Kidney (tissue), 22 donors: ENCODE measurements at places on chromosomes 2 and 18.
A peak's percentile ranks its signal among the peaks of the same experiment; 100 is the strongest.

DNA sequence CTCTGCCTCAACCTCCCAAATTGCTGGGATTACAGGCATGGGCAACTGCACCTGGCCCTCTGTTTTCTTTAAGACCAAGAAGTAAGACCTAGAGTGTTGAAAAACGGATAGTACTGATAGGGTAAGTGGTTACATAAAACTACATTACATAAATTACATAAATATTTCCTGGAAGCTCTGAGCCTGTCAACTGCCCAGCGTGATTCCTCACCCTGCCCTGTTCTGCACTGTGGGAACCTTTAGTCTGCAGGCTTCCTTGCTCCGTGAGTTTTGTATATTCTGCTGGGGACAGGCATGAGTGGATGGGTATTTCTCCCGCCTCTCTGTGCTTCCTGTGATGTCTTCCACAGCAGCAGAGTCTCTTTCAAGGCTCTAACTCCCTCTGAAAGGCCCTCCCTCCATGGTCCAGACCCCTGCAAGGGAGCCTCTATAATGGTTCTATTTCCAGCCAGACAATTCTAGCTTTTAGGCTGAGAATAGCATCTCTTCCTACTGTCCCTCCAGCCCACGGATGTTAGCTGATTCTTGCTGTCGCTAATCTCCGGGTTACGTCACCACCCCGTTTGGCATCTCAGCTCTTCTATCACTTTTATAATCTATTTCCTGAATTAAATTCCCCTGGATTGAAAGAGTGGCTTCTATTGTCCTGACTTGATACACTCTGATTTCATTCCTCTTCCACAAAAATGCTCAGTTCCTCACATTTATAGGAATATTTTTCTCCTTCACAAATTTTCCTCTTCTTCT lies 49.5 kb upstream of the PLEKHM3 start:
- peak; percentile 13 for DNase-seq

DNA sequence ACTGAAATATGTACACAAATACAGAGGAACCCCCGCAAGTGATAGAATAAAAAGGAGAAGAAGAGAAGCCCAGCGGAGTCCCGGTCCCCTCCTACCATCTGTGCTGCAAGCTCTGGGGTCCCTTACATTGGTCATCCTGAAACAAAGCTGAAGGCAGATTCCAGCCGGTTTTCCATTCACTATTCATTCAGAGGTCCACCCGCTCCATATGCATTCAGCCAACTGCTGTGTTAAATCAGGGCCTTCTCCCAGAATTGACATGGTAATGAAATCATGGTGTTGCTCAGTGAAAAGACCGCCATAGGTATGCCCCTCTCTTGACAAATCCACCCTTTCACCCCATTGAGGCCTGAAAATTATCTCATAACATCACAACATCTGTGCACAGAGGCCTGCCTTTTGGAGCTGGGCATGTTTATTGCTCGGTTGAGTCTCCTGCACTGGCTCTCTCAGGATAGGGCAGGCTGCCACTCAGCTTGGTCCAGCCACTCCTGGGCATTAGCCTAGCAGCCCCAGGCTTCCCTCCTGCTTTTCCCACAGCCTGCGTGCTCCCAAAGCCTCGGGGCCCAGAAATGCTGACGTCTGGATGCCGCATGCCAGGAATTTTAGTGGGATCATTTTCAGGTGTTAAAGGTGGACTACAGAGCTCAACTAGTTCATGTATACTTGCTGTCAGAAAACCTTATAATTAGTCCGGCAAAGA lies 39.3 kb upstream of the ID2 start:
- DNase-seq = no peak

DNA sequence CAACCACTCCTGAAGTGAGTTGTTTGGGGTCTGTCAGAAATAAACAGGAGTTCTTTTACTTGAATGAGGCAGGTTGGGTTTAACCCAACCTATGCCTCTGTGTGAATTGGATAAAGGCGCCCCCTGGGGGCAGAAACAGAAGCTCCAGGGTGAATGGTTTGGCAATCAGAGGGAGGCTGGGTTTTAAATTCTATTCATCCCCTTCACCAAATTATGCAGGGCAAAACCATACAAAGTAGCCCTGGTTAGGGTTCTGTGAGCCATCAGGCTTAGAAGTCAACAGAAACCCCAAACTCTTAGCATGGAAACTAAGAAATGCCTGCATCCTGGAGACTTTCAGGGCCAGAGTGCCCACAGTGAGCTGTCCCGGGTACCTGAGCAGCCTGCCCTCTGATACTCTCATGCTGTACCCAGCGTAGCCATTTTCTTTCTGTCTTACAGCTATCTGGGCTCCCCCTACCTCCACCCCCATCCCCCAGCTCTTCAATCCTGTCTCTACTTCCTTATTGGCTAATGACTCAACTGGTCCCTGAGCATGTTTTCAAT lies 241.5 kb downstream of the ICOS start:
- DNase-seq = no peak

- no peak for DNase-seq
Measured at GRCh38 chr2:223897669-223898330, 47.3 kb downstream of the WDFY1 start.

GRCh38 chr2:149662556-149662955 lies 75.0 kb upstream of the MMADHC start:
- DNase-seq = no peak

DNA sequence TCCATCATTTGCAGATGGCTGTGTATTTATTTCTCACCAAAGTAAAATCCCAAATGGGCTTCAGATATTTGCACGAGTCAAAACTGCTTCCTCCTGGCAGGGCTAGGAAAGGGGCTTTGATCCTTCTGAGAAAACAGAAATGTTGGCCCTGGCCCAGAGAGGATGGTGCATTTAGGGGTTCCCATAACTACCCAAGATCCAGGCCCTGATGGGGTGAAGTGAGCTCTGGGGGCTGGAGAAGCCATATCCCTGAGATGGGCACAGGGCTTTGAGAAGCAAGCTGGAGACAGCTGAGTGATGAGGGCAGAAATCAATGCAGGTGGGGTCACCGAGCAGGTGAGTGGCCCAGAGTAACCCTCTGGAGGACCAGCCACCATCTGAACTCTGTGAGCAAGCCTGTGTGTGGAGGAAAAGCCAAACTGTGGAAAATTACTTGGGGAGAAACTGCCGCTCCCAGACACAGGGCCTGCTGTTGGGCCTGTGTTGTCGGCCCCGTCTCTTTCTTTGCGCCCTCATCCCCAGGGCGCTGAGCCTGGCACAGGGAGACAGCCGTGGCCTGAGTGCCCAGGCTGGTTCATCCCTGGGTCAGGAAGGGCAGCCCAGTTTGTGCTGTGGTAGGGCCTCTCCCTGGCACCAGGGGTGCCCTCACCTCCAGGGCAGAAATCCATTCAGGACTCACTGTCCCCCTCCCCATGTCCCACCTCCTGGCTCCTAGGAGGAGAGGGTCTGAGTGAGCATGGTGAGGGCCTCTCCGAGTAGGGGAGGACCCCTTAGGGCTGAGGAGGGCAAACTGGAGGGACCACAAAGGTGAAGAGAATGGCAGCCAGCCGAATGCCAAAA lies 167.8 kb upstream of the HAAO start:
- no peak for DNase-seq

DNA sequence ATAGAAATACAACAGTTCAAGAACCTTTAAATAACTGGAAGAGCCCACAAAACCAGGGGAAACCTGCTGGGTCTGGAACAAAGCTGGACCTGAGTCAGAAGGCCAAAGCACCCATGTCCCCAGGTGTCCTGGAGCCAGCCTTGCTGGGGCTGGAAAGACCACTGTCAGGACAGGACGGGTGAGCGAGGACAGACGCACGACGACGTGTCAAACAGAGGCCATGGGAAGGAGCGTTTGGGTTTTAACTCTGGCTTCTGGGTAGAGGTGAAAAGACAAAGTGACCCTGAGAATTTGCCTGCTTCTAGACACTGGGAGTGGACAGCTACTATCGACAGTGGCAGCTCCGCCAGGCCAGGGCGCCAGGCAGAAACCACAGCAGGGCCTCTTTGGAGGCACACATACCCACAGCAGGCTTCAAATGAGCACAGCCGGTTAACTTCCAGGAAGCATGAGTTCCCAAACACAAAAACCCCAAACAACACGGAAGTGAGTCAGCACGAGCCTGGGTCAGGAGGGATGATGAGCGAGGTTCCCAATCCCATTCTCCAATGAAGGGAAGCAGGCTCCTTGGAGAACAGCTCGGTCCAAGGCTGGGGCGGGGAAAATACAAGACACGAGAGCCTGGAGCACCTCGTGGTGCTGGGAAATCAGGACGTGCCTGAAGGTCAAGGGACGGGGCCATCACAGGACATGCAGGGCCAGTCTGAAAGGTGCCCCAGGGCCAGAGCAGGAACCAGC lies 208.0 kb downstream of the TWIST2 start:
- no peak for DNase-seq

DNA sequence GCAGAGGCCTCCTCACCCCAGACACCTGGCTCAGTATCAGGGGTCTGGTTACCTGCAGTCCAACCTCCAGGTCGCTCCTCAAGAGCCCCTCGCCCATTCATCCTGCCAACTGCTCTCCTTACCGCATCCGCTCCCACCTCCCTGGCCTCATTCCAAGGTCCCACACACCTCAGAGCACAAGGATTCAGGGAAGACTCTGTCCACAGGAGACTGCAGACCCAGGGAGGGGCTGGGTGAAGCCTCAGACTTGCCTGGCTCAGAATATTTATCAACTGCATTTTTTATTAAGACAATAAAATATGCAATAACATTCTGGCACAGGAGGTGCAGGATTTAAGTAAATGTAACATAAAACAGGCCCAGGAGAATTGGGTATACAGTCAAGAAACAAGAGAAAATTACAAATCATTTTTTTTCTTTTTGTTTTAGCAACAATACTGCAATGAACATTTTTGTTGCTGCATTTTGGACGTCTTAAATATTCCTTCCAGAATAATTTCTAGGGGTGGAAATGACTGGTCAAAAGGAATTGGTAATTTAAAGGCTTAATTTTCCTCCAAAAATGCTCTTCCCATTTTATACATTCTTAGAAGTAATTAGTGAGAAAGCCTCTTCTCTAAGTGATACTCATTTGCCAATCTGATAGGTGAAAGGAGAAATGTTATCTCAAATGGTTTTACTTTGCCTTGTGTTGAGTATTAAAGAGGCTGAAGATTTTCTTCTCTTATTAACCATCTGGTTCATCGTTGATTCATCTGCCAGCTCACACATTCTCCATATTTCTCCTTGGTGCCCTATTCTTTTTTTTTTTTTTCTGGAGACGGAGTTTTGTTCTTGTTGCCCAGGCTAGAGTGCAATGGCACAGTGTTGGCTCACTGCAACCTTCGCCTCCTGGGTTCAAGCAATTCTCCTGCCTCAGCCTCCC lies 42.5 kb downstream of the TEX44 start:
- DNase-seq = no peak

DNA sequence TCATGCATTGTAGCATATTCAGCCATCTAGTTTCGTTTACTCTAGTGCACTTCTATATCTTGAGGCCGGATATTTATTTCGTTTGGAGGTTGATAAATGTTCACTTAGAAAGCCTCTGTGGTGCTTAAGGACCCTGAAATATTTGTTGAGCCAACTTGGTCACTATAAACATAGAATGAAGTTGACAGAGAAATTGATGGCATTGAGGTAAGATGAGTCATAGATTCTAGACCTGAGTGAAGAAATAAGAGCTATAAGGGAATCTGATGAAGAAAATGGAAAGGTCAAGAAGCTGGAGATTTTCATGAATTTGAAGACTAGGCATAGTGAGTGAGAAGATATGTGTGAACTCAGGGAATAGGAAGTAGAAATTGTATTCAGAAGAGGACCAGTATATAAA lies 35.9 kb downstream of the EPC2 start:
- no peak for DNase-seq

DNA sequence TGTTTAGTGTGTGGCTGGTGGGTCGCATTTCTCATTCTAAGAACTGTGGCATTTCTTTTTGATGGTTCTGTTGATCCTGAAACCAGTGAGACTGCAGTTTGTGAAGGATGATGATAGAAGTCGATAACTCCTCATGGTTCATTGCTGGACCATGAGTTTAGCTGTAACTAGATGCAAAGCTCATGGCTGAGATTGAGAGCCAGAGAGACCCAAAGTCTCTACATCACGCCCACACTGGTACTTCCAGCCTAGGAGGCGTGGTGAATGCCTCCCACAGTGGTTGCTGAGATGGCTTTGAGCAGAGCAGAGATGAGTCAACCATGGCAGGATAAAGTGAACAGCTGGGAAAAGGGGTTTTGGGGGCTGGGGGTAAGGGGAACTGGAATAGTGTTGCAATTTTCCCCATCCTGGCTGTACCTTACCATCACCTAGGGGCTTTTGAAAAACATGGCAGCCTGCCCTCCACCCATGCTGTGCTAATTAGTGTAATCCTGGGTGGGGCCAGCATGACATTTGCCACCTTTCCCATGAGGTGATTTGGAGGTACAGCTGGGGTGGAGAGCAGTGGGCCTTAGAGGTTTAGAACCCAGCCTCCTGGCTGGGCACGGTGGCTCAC lies 24.1 kb downstream of the INPP4A start:
- DNase-seq = peak; percentile 28

- no peak for DNase-seq
Measured at GRCh38 chr2:216113572-216113971, 4.4 kb downstream of the XRCC5 start.

DNA sequence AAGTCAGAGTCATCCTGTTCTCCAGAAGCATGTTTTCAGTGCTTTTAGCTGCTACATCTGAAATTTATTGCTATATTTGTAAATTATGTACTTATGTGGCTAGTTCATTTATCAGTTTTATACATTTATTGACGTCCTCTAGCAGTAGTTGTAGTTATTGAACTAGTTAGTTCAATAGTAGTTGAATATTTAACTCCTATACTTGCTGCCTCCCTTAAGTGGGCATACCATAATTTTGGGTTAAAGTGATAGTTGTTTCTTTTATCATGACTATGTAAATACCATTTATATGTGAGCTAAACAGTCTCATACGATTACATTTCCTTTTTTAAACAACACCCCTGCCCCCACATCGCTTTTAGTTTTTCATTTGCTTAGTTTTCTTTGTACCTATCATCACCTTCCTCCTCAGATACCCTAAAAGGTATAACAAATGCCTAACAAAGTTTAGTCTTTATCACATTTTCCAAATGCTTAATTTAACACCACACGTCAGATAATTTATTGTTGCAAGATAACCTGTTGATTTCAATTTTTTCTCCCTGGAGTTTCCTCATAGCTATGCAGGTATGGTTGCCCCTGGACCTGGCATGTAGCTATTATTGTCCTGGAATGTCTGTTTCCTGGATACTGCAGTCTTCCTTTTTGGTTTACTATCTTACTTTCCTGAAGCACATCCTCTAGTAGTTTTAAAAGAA lies 8.8 kb downstream of the MAP4K4 start:
- no peak for DNase-seq

- no peak for DNase-seq
Measured at GRCh38 chr2:189960346-189960745, 102.2 kb downstream of the MSTN start.

DNA sequence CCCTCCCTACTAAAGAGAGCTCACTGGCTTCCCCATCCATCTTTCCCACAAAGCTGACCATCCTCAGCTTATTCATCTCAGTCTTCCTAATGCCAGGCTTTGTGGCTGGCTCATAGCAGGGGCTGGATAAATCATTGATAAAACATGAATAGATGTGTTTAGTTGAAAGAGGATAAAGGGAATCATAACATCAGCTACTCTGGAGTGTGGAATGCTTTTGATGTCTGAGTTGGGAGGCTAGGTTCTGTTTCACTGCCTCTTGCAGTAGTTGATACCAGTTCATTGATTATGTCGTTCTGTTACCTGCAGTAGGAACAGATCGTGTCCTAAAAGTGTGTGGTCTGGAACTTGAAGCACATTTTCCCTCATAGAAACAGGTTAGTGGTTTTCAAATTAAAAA lies 66.3 kb upstream of the HK2 start:
- no peak for DNase-seq
